ENCODE measurements at places on chromosomes 16 and 17. TPM values are rescaled to one million over a fixed set of nuclear protein-coding genes. Genes with fewer than 3 reads are reported as not detected.

ADAP2 gene
- 14.9 TPM for total RNA-seq

DNA sequence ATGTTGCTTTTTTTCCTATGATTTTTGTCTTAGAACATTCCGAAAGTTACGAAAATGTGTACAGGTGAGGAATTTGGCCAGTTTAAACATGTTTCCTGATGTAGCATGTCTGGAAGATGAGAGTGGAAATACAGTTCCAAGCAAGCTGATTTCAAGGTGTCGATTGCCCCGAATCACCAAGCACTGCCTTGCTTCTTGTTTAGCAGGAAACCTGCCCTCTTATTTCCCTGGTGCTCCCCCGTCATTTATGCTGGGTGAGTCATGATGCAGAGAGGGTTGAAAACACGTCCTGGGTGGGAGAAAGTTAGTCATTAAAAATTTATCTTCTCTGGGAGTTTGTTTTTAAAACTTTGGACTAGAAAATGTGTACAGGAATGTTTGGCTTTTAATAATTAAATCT lies 608.6 kb upstream of the EEF2KMT start:
- H3K27ac ChIP-seq = no peak overlapping the region
- no peaks in the 10 kb centered on the region for H3K36me3 ChIP-seq
- DNase-seq = no peak
- H3K27me3 ChIP-seq = no peaks in the 10 kb centered on the region

- H3K4me3 ChIP-seq = no peak overlapping the region
- no peak overlapping the region for H3K27ac ChIP-seq
- no peaks in the 10 kb centered on the region for H3K36me3 ChIP-seq
Measured at GRCh38 chr16:86198206-86199118, 299.5 kb downstream of the IRF8 start.

DNA sequence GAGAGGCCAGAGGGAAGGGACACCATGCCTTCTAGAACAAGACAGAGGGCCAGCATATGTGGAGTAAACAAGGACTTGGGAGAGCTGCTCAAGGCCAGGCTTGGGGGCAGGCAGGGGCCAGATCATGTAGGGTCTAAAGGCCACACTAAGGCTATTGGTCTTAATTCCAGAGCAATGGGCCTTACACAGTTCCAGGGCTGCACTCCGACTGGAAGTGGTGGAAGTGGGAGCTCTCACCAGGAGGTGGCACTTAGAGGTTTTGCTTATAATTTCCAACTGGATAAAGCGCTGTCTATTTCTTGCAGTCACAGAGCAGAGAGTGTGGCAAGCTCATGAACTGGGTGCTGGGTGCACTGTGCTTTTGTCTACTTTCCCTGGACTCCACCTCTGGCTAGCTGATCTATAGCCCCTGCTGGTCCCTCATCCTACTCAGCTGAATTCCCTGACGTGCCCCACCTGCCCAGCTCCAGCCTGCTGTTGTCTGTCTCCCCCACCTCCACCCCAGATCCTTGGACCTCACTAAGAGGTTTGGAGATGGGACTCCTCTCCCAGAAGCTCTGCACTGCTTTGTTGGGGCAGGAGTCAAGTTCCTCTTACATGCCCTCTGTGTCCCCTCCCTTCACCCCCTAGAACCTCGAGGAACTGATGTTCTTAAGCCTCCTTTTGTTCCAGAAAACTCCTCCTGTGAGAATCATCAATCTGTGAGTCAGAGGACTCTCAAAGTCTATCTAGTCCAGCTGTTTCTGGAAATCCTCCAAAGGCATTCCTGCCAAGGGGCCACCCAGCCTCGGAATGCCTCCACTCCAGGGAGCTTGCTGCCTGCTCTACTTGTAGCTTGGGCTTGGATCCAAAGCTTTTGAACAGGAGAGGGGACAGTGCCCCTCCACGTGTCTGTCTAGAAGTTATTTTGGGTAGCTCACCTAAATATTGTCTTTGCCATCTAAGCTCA lies 48.1 kb upstream of the KSR1 start:
- peak; percentile 81 for DNase-seq
- peak overlapping the region; percentile 46 for H3K27ac ChIP-seq
- H3K27me3 ChIP-seq = no peaks in the 10 kb centered on the region
- no peaks in the 10 kb centered on the region for H3K36me3 ChIP-seq
- no peak overlapping the region for H3K4me3 ChIP-seq
- peaks cover 11% of the 10 kb centered on the region for H3K4me1 ChIP-seq

DNA sequence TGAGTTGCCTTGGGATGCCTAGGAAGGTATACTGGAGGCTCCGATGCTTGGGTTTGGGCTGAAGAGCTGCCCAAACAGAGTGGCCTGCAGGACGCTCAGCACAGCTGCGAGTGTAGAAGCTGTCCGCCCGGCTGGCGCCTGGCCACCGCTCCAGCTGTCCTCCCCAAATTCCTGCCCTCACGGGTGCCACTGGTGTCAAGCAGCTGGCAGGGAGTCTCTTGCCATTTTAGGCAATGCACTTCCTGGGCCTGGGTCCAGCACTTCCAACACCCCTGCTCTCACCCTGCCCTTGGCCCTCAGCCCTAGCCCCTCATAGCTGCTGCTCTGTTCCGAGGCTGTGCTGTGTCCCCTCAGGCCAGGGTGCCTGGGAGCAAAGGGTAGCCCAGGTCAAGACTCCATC lies 5.2 kb upstream of the PKMYT1 start:
- no peaks in the 10 kb centered on the region for H3K27me3 ChIP-seq
- peak overlapping the region; percentile 47 for H3K27ac ChIP-seq
- H3K4me1 ChIP-seq = peaks cover 10% of the 10 kb centered on the region
- no peaks in the 10 kb centered on the region for H3K36me3 ChIP-seq
- DNase-seq = peak; percentile 21

DNA sequence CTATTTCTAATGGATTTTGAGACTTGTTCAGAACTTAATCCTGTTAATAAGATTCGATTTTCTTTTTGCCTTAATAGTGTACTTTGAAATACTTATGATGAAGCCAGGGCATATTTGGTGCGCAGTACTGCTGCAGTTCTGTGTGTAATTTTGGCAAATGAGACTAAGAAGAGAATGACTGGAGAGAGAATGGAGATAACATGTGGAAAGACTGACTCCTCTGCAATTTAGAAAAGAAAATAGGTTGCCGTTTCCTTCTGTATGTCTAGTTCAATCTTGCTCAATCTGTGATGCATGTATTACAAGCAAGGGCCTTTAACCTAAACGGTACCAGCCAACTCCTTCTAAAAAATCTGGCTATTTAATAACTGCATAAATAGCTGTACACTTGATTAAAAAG lies 285.1 kb upstream of the CDH11 start:
- no peak overlapping the region for H3K27ac ChIP-seq
- no peaks in the 10 kb centered on the region for H3K36me3 ChIP-seq
- H3K4me3 ChIP-seq = no peak overlapping the region
- H3K27me3 ChIP-seq = no peaks in the 10 kb centered on the region
- DNase-seq = no peak

DNA sequence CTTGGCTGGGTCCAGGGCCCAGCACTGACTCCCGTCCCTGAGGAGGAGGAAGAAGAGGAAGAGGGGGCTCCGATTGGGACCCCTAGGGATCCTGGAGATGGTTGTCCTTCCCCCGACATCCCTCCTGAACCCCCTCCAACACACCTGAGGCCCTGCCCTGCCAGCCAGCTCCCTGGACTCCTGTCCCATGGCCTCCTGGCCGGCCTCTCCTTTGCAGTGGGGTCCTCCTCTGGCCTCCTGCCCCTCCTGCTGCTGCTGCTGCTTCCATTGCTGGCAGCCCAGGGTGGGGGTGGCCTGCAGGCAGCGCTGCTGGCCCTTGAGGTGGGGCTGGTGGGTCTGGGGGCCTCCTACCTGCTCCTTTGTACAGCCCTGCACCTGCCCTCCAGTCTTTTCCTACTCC lies 8.5 kb downstream of the HIRIP3 start:
- no peak for DNase-seq
- no peak overlapping the region for H3K4me3 ChIP-seq
- peaks cover 78% of the 10 kb centered on the region for H3K36me3 ChIP-seq
- no peak overlapping the region for H3K27ac ChIP-seq
- H3K4me1 ChIP-seq = no peaks in the 10 kb centered on the region
- H3K27me3 ChIP-seq = no peaks in the 10 kb centered on the region

GRCh38 chr17:66850692-66851091 lies 15.8 kb downstream of the CACNG5 start:
- H3K4me1 ChIP-seq = no peaks in the 10 kb centered on the region
- DNase-seq = no peak
- no peaks in the 10 kb centered on the region for H3K36me3 ChIP-seq
